ENCODE measurements at places on chromosomes 2 and 18. TPM values are rescaled to one million over a fixed set of nuclear protein-coding genes. Genes with fewer than 3 reads are reported as not detected.
A peak's percentile ranks its signal among the peaks of the same experiment; 100 is the strongest.

The SCG2 gene
- 2.2 TPM for total RNA-seq

The IL1RN gene
- 0.41 TPM for total RNA-seq

The ZNF532 gene
- 13.5 TPM for total RNA-seq

The LTBP1 gene
- 12.1 TPM for total RNA-seq

The EMILIN1 gene
- total RNA-seq, result 0.10 TPM

The CCDC74B gene
- total RNA-seq, result 60.1 TPM

DNA sequence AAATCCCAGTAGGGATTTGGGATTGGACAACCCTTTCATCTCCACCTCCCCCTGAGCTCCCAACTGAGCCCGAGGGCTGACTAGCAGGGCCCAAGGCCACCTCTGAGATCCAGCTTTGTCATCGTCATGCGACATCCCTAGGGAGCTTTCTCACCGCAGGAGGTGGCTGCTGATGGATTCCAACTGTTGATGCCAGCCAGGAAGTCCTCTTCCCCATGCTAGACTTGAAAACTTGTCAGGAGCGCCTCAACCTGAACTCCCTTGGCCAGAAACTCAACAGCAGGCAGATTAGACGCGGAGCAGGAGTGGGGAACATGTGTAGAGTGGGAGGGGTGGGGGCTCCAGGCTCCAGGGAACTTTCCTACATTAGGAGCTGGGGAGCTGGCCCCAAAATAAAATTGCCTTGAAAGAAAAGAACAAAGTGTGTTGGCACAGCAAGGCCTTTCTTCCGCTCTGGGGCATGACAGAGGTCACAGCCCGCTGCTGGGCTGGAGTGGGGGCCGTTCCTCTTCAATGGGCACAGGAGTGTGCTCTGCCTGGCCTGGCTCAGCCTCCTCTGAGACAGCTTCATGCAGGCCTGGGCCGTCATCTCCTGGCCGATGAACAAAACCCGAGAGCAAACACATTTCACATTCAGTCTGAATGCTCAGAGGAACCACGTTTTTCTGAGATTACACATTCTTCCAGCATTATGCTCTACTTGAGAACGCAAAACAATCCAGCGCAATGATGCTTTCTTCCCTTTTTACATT lies 34.5 kb downstream of the EMILIN2 start:
- DNase-seq, result peak; percentile 27

DNA sequence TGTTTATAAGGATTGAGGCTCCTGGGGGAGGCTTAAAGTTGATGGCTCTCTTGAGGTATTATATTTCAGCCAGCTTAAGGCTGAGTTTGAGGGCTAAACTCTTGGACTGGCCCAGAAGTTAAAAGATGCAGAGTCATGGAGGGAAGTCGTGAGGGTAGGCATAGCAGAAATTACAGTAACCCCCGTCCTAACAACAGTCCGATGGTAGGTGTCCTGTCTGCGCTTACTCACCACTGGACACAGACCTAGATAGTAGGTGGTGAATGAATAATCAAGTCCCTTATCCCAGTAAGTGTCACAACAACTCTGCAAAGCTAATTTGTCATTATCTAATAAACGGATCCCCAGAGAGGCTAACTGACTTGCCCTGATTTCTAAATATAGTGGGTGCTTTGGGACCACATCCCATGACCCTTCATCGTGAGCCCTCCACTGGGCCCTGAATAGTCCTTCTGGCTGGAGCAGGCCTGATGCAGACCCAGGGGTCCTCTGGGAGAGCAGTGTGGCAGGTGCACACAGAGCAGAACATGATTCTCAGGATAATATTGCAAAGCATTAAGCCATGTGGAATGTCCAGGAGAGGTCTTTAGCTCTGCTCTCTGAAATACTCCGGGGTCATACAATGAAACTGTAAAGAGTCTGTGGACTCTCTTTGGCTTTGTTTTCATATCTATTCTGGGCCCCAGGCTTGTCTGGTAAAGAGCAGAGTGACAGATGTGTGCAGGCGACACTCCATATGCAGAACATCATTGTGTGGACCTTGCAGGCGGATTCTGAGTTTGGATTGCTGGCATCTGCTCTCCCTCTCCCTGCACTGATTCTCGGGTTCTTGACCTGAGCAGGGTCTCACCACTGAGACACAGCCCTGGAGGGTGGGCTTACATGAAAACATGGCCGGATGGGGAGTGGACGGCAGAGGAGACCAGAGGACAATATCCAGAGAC lies 98.1 kb downstream of the RNF144A start:
- peak; percentile 46 for DNase-seq

DNA sequence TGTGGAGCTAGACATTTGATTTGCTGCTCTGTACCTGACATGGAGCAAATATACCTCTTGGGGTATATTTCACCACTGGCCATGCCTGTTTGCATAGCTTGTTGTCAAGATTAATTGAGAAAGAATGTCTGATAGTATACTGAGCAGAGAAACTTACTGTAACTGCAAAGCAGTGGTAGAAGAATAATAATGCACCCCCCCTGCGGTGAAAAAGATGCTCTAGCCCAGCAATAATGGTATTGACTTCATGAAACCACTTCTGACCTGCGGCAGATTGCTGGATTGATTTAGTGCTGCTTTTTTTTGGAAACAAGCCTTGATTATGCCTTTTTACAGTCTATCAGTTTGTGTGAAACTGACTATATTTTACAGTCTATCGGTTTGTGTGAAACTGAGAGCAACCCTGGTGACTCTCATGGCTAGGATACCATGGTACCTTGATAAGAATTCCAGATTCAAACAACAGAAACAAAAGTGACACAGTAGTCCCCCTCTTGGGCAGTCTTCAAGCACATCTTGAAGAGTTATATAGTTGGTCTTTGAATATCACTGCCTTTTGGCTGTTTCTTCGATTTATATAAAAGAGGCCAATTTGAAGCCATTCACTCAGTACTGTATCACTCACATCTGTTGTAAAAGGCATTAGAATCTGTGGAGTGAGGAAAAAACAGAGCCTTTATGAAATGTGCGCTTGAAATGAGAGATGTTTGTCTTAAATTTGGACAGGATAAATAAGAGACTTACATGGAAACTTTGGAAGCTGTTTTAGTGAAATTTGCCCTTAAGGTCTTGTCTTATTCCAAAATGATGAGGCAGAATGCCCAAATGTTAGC lies 102.5 kb downstream of the FMNL2 start:
- DNase-seq, result no peak

- DNase-seq, result no peak
These were observed 78.2 kb upstream of the DAPL1 start for GRCh38 chr2:158716921-158717320.

DNA sequence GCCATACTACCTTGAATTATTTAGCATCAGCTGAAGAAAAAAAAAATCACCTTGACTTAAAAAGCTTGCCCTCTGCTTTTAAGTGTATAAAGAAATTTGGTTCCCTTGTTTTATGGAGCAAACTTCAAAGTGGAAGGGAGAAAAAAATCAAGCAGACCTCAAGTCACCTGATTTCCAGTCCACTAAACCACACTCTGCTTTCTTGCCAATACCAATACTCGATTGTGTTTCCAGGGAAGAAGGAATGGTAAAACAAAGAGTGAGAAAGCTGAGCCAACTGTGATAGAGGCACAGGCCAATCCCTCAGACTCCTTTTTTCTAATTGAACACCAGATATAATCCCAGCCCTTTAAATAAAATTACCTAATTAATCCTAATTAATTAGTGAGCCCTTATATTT lies 587.3 kb downstream of the ARHGAP15 start:
- DNase-seq, result no peak

DNA sequence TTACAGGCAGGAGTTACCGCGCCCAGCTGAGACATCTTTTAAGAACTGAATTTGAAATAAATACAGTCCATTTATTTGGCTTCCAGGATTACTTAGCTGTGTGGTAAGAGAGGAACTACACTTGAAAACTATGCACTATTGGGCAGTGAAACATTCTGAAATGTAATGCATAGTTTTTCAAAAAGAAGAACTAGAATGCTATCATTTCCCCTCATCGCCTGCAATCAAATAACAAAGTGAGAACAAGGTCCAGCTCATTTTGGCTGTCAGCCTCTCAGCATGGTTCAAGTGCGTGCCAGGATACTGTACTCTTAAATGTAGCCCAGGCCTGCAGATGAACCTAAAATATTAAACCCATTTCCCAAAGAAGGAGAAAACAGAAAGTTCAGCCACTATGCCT lies 76.6 kb upstream of the ARL5A start:
- DNase-seq, result no peak

- DNase-seq, result peak; percentile 17
These were observed 196.1 kb upstream of the MYT1L start for GRCh38 chr2:2527148-2527547.

DNA sequence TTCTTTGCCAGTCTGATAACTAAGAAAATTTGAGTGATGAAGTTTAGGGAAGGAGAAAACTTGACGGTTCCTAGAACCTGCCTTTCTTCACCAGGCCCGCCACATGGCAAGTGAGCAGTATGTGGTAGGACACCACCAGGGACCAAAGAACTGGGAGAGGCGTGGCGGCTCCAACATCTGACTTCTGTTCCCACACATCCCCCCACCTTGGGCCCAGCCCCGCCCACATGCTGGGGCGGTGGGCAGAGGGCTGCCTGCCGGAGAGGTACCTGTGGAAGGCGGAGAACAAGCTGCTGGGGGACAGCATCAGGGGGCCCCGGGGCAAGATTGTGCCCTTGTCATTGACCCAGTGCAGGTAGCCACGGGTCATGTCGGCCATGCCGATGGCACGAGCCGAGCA lies 75.0 kb downstream of the EMILIN2 start:
- no peak for DNase-seq

DNA sequence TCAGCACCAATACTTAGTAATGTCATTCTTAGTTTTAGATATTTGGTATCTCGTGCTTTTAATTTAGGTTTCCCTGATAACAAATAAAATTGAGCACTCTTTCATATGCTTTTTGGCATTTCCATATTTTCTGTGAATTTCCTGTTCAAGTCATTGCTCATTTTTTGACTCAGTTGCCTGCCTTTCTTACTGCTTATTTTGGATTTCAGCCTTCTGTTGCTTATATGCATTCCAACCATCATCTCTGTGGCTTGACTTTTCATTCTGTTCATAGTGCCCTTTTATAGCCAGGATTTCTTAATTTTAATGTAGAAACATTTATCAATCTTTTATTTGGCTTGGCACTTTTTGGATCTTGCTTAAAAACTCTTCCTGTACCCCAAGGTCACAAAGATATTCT lies 14.5 kb upstream of the KIF3C start:
- DNase-seq, result no peak

GRCh38 chr2:176592216-176592615 lies 323.0 kb downstream of the MTX2 start:
- no peak for DNase-seq

DNA sequence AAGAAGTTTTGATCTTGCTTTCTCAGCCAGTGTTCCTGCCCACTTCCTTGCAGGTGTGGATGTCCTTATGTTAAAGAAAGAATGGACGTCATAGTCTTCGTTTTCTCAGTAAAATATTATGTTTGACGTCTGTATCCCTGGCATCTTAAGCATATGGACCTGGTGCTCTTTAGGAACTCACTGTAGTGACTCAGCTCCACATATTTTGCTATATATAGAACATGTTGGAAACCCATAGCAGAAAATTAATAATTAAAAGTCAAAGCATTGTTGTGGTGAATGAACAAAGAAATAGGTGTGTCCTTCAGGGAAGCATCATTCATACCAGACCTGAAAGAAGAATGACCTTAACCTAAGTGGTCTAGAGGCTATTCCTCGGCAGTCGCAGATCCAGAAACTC lies 196.1 kb downstream of the MCFD2 start:
- peak; percentile 36 for DNase-seq

DNA sequence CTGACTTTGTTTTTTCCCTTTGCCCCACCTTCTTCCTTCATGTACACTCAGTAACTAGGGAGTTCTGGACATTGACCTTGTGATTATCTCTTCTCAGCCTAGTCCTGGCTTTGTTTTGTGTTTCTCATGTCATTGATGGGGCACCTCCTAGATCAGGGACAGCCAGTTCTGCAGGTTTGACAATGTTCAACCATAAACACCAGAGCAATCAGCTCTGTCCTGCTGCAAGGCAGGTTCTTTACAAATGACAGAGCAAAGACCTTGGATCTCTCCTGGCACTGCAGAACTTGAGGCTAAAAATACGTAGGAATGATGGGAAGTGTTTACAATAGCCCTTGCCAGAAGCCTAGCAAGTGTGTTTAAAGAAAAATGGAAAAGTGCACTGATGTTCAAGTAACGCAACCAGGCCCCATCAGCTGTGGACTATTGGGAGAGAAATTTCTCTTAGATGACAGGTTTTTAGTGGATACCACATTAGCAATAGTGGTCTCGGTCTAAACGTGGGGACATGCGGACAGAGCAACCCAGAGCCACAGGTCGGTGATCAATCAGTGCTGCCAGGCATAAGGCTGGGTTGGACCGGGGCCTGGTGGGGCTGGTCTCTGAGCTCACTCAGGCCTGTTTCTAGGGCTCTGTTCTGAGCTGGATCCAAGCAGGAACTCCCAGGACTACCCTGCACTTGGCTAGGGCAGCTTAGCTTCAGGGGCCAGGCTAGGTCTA lies 76.8 kb downstream of the SOWAHC start:
- no peak for DNase-seq

Data from A172 (cell line).